ENCODE measurements at places on chromosomes 11 and 22. TPM values are rescaled to one million over a fixed set of nuclear protein-coding genes. Genes with fewer than 3 reads are reported as not detected.

DNA sequence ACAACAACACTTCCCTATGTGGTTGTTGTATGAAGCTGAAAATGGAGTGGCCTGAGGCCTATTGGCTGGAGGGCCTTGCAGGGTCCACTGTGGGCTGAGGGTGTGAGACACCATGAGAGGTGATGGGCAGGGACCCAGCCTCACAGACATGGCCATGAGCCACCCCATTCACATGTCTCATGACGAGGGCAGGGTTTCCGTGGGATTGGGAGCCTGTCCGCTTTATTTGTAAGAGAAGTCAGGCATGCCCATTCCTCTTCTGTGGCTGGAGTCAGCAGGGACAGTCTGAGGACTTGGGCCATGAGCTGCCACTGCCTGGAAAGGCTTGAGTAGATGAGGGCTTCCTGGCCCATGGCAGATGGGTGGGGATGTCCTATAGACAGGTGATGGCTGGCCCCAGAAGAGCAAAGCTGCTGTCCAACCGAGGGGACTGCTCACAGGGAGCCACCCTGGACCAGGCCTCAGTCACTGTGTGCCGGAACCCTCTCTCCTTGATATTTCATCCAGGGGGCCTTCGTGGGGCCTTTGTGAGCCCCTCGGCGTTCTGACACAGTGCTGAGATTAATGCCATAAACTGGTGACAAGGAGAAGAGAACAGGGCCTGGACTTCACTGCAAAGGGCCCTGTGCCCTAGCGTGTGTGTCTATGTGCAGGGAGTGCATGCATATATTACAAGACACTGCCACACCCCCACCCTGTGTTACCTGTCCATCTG lies 971.9 kb downstream of the BRD1 start:
- no peak for DNase-seq

Gene MS4A12
- 0.10 TPM for polyA plus RNA-seq

DNA sequence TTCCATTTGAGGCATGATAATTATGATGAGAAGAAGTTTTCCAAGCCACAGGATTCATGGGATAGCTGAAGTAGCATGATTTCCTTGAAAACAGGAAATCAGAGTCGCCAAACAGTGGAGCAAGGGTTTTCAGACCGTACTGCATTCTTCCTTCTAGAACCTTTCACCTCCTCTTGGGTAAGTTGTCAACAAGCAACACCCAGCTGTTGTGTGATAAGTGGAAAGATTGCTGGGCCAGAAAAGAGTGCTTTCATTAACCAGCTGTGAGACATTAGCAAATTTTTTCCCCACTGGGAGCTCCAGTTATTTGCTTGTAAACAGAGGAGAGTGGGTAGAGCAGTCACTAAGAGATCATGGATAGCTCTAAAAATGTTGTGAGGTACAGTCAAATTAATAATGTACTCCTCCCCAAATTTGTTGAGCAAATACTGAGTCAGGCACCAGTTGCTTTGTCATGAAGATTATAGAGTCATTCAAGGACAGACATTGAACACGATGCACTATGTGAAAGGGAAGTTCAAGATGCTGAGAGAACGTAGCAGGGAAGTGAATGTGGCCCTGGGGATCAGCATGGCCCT lies 11.7 kb upstream of the MPEG1 start:
- no peak for DNase-seq

- no peak for DNase-seq
These were observed 112.7 kb downstream of the SHANK2 start for GRCh38 chr11:71139516-71140205.

DNA sequence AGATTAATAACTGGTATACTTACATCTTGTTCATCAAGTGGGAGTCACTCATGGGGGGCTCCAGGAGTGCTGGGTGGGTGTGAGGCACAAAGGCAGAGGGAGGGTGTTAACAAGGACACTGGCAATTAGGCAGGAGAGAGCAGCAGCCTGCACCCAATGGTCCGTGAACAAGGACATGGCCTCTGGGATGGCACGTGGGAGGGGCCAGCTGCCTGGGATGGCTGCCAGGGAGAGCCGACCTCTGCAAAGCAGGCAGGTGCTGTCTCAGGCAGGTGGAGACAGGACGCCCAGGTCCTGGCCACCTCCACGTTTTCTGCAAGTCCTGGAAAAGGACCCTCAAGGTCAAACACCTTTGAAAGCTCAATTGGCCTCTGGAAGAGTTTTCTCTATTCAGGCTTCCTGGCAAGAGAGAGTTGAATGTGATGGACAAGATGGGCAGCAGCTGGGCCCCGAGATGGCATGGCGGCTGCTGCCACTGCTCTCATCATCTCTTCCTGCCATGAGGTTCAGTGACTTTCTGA lies 257.1 kb downstream of the BUD13 start:
- DNase-seq: no peak

GRCh38 chr22:37610480-37611129 lies 2.0 kb downstream of the GGA1 start:
- DNase-seq: no peak

GRCh38 chr11:26761361-26761809 lies 39.5 kb upstream of the SLC5A12 start:
- DNase-seq: no peak

GRCh38 chr11:27129686-27130085 lies 89.1 kb downstream of the BBOX1 start:
- DNase-seq: no peak

DNA sequence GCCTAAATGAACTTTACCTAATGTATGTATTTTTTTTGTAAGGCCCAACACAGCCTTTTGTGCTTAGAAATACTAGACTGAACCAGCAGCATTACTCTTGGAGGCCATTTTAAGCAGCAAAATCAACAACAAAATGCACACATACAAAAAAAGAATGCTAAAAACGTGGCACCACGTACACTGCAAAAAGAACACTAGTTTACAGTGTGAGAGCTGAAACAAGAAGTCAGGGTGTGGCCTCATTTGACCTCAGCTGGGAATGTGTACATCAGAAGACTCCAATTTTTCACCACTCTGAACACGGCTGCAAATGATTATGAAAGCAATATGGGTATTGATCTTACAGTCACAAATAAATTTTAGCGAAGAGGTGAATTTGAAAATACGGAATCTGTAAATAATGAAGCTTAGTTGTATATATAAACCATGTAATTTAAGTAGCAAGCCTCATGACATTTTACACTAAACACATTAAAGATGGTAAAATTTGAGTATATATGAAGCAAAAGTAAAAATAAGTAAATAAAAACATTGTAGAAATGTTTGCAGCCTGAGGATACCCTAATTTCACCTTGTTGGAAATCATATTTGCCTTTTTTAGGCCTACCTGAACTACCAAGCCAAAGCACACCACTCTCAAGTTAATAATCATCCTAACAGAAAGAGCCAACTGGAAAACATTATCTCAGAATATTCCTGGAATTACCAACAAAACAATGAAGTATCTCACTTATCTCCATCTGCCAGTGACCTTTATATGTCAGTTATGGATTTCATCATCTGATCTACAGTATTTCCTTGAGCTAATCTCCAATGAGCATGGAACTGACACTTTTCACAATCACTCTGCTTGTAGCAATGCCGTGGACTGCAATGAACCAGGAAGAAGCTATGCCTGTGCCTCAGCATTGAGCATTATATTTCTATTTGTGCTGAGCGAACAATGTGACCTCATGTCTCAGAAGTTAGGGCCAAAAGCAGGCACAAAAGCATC lies 319.5 kb upstream of the FAT3 start:
- DNase-seq: no peak

GRCh38 chr11:100105982-100106358 lies 581.1 kb upstream of the ARHGAP42 start:
- DNase-seq: no peak

DNA sequence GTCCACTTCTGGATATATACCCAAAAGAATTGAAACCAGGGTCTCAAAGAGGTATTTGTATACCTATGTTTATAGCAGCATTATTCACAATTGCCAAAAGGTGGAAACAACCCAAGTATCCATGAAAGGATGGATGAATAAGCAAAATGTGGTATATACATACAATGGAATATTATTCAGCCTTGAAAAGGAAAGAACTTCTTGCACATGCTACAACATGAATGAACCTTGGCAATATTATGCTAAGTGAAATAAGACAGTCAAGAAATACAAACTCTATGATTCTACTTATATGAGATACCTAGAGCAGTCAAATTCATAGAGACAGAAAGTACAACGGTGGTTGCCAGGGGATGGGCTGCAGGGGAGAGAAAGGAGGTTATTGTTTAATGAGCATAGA lies 21.6 kb upstream of the PAK1 start:
- DNase-seq: no peak

Gene CATSPERZ
- polyA plus RNA-seq: not detected

DNA sequence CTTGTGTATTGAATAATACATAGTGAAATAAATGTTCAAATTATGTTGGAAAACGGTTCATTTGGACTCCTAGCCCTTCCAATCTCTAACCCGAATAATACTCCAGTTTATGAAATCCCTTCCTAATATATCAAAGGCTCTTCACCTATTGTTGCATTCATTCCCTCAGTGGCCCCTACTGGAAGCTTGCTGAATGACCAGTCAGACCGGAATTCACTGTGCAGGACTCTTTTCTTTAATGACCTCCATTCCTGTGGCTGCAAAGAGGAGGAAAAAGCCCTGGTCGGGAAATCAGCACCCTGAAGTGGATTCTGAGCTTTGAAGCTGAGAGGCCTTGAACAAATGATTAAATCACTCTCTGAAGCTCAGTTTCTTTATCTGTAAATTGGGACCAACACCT lies 19.1 kb upstream of the RCN1 start:
- DNase-seq: no peak

DNA sequence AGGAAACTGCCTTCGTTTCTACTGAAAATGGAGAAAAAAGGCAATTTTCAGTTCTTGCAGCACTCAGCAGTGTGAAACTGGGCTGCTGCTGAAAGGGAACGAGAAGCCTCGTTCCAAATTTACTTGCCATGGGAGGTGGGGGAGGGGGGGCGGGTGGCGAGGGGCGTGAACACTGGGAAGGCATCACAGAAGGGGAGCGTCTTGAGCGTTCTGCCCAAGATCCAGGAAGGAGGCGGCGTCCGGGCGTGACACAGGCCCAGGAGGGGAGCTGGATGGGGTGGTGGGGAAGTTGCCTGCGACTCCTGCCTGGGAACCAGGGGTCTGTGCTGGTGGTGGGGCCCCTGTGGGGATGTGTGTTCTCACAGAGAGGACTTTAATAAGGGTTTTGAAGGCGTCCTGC lies 213.5 kb downstream of the CTTN start:
- DNase-seq: no peak

GRCh38 chr11:110921742-110922521 lies 209.7 kb upstream of the ARHGAP20 start:
- no peak for DNase-seq

- DNase-seq: no peak
These were observed 12.4 kb downstream of the CAVIN3 start for GRCh38 chr11:6307876-6308275.

DNA sequence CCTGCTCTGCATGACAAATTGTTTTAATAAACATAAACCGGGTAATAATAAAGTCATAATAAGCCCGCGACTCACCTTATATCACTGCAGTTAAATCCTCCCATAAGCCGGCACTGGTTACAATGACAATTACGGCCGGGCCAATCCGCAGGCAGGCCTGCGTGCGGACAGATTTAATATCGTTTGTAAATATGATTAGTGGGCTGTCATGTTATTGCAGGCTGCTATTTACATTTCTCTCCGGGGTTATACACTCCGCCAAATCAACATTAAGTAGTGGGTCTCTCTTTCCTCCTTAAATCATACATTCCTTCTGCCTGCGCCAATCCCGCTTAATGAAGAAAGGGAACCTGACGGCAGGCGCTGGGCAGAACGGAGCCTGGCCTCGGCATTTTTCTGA lies 51.8 kb upstream of the LMO1 start:
- DNase-seq: no peak

DNA sequence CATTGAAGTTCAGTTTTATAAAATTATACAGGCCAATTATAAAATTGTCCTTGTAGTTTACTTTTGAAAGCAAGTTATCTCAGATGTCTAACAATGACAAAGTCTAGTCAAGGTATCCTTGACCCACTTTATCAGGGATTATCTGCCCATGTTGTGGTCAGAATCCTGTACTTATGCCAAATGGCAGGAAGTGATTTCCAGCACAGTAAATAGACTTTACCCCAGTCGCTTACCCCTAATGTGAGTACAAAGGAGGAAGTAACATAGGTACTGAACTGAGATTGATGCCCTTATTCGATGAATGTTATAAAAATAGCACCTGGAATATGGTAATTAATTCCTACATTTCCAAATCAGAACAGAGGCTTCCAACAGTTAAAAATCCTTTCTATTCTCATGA lies 355.7 kb downstream of the CNTN5 start:
- DNase-seq: no peak

GRCh38 chr11:68167474-68167873 lies 45.6 kb downstream of the KMT5B start:
- DNase-seq: no peak

DNA sequence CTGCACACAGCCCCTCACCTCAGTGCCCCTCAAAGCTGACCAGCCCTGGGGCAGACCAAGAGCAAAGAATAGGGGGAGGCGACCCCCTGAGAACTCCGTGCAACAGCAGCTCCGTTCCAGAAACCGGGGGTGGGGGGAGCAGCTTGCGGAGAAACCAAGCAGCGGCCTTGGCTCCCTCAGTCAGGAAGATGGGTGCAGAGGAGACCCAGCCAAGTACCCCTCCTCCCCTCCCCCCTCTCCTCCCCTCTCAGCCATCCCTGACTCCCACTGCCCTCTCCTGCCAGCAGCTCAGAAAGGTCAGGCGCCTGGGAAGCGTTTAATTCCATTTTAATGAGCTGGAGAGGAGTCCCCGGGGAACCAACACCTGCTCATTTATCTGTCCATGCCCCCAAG lies 78.9 kb downstream of the PDE2A start:
- DNase-seq: no peak

Gene RTN4RL2
- 0.43 TPM for polyA plus RNA-seq

Gene PTPRCAP
- polyA plus RNA-seq: 0.27 TPM

- DNase-seq: no peak
These were observed 406.3 kb downstream of the ETS1 start for GRCh38 chr11:128181088-128181480.

Gene CRACR2B
- polyA plus RNA-seq: 0.18 TPM

DNA sequence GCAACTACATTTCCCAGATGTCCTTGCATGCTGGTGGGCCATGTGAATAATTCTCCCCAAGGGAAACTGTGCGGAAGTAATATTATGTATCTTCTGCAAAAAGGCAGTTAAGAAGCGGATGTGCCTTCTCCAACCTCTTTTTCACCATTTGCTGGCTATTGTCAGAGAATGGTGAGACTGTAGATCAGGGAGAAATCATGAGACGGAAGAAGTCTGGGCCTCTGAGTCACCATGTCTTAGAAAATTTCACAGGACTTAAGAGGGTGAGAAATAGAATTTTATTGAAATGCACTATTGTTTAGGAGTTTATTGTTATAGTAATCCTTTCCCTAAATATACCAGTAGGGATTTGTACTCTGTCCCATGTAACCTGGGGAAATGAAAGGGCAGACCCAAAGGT lies 298.7 kb upstream of the ZC3H12C start:
- DNase-seq: no peak

GRCh38 chr22:32830473-32830872 lies 29.0 kb downstream of the TIMP3 start:
- DNase-seq: no peak

Gene MLC1
- polyA plus RNA-seq: 0.10 TPM

- no peak for DNase-seq
These were observed 32.4 kb upstream of the ARHGAP32 start for GRCh38 chr11:129224538-129224937.
